ENCODE measurements at places on chromosomes 3 and 15.

- no peak for DNase-seq
These were observed 139.5 kb upstream of the EIF1B start for GRCh38 chr3:40169983-40170382.

- no peak for DNase-seq
These were observed 56.1 kb downstream of the CACNA2D2 start for GRCh38 chr3:50447290-50447840.

- no peak for DNase-seq
These were observed 165.4 kb downstream of the CTNNB1 start for GRCh38 chr3:41364736-41365135.

DNA sequence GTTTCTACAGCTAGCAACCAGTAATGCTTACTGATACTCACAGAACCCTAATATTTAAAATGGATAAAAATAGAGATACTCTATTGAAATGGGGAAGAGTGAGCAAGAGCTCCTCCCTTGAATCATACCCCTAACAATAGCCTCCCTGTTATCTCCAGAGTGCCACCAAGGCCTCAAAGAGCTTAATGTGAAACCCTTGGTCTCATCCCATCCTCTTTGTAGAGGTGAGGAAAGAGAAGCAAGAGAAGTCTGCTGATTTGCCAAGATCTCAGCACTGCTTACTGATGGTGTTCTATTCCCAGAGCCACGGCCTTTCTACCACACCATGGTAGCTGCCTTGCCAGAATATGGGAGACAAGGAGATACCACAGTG is 463.4 kb upstream of the PROK2 start:
- DNase-seq, result no peak

GRCh38 chr3:23319366-23320312 is 116.5 kb downstream of the UBE2E2 start:
- no peak for DNase-seq

DNA sequence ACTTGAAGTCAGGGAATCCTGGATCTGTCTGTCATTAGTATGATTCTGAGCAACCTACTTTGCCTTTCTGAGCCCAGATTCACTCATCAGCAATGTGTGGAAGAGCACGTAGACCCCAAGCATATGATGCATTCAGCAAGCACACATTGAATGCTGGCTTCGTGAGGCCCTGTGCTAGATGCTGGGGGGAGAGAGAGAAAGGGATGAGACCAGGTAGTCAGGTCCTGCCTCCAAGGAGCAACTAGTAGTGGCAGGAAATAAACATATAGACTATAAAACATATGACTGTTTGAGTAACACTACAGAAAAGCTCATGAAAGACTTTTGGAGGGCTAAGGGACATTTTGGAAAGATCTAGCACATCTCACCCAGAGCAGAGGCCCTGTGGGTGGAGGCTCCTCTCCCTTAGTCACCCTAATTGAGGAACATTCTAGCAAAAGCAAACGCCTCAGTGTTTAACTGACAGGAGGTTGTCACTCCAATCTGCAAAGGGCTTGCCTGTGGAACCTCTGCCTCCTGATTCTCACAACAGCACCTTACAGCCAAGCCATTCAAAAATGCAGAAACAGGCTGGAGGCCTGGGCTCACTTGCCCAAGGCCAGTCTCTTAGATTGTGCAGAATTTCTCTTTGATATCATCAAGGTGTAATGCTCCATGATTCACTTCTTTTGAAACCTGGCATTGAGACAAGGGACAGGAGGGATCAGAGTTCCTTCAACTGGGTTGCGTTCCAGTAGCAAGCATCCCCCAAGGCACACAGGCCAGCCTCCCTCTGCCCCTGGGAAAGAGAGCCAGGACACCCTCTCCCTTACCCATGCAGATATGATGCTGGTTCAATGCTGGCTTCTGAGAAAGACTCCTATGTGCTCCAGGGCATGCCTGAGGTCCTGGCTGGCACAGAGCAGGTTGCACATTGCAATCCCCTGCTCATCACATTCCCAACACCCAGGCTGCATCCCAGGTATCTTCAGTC is 26.1 kb downstream of the STARD5 start:
- DNase-seq, result no peak

DNA sequence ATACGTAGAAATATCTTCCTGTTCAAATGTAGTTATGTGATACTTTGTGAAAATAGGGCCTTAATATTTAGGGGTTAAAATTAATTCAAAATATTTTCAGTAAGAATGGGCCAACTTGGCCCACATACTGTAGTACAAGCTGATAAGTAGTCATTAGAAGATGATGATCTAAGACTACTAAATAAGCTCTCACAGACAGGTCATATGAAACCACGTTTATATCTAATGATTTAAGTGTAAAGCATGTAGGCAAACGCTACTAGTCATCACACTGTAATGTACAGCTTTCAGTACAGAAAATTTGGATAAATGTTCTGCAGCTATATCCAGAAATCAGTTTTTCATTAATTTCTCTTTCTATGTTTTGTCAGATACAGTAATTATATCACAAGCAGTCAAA is 228.6 kb downstream of the UBE2E2 start:
- no peak for DNase-seq

- no peak for DNase-seq
These were observed 4.6 kb upstream of the DAG1 start for GRCh38 chr3:49465270-49466034.

DNA sequence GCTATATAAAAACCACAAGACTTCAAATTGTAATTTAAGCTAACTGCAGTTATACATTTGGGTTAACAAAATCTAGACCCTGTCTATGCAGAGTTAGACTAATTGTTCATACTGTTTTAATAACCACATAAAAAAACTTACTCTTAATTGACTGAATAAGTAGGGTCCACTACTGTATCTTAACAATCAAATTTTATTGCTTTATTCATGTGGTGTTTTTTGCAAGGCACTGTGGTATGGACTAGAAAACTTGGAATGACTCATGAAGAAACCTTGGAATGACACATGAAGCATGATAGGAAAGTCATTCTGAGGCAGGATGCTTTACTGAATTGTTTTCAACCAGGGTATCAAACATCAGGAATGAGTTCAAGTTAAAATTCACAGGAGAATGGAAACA is 2.3 kb downstream of the SERP1 start:
- no peak for DNase-seq

- no peak for DNase-seq
These were observed 14.9 kb upstream of the RFT1 start for GRCh38 chr3:53144862-53145712.

GRCh38 chr3:10299679-10300078 is 6.9 kb upstream of the GHRL start:
- DNase-seq, result no peak

DNA sequence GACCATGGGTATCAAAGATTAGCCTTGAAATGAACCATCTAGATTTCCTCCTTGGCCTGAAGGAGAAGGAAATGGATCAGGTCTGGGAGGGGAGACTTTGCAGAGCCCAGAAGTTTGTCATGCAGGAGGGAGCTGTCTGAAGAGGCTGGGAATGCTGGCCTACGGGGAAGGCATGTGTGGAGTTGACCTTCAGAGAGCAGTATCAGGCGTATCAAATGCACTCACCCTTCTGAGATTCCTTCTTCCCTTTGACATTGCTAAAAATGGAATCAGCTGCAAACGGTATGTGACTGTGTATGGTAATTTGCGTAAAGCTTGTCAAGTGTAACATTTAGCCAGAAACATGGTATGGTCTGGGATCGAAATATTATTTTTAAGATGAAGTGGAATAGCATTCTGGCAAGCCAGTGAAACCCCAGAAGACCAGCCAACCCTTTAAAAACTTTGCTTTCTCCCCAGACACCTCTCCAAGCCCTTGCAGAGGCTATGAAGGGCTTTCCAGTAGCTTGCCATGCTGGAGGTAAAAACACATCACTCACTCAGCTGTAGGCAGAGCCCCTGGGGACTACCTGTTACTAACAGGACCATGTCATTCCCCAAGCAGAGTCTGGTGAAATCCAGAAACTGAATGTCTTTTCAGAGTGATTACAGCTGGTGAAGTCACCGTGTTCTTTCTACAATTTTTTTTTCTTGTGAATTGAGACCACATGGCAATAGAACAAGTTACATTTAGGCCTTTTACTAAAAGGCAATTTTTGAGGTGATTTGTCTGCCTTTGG is 174.7 kb upstream of the SLC24A5 start:
- DNase-seq, result no peak

DNA sequence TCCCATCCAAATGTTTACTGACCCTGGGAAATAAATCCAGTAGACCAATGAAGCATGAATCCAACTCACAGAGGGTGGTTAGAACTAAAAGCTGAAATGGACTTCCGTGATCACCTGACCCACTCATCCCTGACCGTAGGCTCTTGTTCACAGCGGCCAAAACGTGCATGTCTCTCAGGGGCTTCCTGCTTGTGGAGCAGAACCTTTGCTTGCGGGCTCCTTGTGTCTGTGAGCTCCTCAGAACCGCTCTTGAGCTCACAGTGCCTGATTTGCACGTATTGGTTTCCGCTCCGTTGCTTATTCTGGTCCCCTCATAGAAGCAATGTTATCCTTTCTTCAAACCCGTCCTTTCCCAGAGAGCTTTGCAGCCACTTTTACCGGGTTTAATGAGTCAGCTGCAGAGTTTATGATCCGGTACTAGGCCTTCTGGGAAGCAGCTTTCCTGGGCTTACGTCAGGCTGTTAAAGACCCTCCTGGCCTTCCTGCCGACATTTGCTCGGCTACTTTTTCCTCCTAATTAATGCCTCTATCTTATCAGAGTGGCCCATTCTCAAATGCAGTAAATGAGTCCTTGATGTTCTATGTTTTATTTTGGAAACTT is 35.4 kb downstream of the LIPC start:
- no peak for DNase-seq

DNA sequence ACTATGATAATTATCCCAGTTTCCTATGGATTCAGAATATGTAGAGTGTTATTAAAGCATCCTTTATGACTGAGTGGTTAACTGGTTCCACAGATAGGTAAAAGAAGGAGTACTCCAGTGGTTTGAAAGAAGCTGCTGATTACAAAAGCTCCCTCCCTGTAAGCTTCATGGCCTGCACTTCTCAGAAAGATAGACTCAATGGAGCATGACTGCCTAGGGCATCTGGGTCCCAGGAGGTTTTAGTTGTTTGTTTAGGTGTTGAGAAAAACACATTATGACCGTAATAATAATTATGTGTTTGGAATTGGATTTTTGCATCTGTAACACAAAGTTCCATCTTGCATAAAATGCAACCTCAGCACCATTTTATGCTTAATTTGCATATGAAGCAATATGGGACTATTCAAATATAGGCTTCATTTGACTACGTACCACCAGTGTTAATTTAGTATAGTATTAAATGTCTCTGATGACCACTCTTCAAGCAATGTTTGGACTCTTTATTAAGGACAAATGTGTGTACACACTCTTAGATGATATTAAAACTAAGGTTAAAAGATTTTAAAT is 121.1 kb downstream of the ROBO2 start:
- DNase-seq, result no peak

- DNase-seq, result no peak
These were observed 201.4 kb downstream of the UBE3A start for GRCh38 chr15:25237291-25237978.

DNA sequence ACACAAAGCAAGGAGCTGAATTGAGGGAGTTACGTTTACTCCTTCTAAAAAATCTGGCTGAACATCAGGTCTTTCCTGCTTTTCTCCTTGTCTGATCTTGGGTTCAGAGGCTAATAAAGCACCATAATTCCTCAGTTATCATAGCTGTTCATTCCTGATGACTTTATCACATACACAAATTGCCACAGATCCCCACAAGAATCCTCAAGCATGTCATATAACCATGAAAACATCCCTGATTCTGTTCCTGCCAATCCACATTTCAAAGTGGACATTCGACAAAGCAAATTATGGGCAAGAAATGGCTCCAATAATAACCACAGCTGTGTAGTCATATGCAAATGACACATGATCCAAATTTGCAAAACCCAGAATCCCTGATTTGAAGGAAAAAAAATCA is 321.3 kb downstream of the MEX3B start:
- DNase-seq, result no peak

DNA sequence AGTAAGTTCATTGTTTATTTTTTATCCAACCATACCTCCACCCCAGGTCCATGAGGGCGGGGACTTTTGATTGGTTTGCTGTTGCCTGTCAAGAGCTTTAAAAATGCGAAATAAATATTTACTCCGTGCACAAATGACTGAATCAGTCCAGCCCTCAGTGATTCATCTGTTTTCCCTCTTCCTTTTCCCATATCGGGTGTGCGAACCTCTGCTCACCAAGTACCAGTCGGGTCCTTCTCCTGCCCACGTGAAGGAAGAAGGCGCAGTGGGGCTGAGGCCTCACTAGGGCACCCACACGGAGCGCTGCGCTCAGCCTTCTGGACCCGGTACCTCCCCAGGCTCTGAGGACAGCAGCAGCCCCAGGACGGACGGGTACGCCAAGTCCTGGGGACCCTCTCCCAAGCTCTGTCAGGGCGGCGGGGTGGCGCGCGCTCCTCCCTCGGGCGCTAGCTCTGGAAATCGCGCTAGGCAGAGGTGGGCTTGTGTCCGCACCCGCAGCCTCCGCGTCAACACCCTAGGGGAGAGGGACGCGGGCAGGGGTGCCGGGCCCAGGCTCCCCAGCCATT is 70.5 kb upstream of the EPHB3 start:
- DNase-seq, result no peak

DNA sequence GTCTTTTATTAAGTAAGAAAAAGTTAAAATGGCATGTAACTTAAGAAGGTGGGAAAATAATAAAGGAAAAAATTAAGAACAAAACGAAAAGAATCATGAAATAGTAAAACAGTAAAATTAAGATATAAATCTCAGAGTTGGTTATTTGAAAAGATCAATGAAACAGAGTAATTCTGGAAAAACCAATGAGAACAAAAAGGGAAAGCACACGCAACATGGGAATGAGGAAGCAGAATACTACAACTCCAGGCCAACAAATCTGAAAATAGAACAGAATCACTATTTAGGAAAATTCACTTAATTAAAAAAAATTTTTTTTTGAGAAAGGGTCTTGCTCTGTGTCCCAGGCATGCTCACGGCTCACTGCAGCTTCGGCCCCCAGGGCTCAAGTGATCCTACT is 30.7 kb downstream of the WHAMM start:
- DNase-seq, result no peak

DNA sequence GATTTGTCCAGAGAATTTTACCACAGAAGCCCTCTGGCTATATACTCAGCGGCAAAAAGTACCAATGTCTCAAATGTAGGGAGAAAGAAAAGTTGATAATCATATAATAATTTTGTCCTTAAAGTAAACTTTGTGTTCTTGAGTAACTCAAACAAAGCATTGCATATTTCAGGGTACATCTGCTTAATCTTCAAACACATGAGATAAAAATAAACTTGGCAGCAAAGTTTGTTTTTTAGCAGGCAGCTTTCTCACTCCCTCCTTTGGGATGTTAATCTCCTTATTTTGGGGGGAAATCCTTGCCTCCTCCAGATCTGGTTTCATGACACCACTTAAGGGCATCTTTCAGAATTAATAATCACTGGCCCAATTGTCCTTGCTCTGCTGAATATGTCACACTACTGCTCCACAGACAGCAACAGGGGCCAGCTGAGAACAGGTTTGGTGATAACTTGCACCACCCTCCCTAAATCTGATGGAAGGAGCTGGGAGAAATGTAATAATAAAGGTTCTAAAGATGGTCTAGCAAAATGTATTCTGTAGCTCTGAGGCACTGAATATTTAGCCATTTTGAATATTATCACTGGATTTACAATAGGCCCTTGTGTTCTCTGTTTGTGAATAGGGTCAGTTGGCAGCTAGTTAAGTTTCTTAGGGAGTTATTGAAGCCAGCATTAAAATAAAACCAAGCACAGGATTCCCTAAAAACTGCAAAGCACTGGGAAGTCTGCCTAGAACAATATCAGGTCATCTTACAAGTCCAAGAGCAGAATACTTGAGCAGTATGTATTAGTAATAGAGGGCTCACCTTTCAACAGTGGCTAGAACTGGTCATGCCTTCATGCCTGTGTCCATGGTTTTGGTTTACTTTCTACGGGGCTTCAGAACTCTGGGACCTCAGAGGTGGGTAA is 79.2 kb downstream of the EFL1 start:
- no peak for DNase-seq

- no peak for DNase-seq
These were observed at the start of gene CGNL1 for GRCh38 chr15:57375827-57376695. Gene CGNL1, plus strand, starts transcription at chr15:57376505. Its CDS starts 61,495 bp downstream, at chr15:57438000.

Measured in stimulated activated CD8-positive, alpha-beta memory T cell treated with anti-CD3 and anti-CD28 coated beads, Interleukin-4, amount 100 ng/mL, for 4 hours (primary cell).